ENCODE measurements at places on chromosomes 3 and 15.

GRCh38 chr3:45258317-45258716, 32.2 kb upstream of the TMEM158 start:
- no peak for DNase-seq

GRCh38 chr3:161314836-161315395, 56.4 kb downstream of the SPTSSB start:
- DNase-seq = no peak

GRCh38 chr15:65085207-65085753, 8.7 kb downstream of the KBTBD13 start:
- no peak for DNase-seq

DNA sequence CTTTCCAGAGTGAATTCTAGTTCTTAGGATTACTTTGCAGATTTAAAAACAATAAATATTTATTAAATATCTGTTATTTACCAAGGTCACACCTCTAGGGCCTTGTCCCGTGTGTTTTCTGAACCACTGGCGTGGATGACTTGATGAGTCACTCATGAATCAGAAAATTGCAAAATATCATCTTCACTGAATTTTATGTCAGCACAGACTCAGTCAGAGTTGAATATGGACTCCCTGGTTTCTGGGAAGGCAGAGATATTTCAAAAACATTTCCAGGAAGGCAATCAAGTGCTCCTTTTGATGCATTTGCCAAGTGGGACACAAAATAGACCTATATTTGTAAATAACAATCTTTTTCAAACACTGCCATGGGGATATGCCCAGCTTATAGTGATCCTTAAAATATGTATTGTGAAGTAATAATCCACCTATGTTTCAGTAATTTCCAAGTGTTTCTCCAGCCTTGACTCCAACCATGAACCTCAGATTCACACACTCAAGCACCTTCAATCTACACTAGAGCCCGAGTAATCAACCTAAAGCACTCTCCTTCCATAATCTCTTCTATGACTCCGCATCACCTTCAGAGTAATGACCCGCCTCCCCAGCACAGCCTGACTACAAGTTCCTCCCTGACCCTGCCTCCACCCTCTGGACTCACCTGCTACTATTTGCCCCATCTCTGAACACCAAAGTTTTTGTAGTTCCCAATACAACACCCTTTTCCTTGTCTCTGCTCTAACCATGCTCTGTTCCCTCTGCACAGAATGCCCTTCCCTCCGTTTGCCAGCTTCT, 24.3 kb downstream of the DPH3 start:
- no peak for DNase-seq

DNA sequence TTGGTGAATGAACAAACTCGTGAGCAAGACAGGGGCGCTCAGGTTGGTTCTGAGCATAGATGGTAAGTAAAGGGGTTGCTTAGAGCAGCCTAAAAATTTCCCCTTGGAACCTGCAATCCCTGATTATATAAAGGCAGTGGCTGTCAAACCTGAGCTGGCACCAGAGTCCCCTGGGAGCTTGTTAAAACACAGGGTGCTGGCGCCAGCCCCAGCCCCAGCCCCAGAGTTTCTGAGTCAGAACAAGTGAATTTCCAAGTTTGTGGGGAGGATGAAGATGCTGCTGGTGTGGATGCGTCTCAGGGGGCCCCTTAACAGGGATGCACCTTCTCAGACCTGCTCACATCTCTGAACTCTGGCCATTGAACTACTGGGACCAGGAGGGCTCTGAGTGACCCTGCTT, 48.2 kb downstream of the FEM1B start:
- no peak for DNase-seq

DNA sequence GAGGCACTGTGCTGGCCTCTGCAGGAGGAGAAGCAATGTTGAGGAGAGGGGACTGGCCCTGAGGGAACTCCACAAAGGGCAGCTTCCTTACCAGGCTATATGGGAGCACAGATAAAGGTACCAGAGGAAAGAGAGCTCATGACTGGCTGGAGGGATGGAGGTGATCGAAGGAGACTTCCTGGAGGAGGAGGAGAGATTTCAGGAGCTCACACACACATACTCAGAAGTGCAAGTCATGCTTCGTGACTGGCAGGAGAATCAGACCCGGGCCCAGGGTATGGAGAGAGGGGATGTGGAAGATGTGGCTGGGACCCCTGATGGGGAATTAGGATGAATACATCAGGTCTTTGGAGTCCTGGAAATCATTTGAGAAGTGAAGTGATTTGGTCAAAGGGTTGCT, 85.4 kb downstream of the ABHD5 start:
- DNase-seq = no peak

DNA sequence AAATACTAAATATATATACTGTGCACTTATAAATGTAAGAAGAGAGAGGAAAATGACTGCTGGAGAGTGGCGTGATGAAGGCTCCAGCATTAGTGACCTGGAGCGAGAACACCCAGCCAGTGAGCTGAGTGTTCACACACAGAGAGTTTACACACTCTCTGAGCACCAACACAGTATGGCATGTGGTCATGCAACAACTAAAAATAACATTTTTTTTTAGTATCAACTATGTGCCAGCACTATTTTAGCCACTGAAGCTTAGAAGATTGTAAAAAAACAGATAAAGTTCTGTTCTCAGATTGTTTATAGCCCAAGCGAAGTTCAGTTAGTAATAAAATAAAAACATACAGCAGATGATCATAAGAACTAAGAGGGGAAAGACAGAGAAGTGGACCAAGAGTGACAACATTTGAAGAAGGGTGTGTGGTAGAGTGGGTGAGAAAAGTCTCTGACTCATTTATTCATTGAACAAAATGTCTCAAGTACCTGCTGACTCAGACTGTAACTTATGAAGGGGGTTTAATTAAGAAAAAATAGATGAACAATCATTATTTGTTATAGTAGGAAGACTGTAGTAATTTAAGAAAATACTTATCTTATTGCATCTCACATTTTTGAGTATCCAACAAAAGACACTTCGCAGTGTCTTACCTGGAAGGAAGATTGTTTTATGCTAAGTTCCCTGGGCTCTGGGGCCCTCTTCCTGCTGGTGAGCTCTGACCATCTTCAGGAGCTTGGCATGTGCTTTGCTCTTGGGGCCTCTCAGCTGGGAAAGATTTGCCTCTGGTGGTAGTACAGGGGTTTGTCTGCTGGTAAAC, 43.8 kb downstream of the GAP43 start:
- no peak for DNase-seq

- no peak for DNase-seq
Observed at GRCh38 chr15:97903971-97904572, 56.4 kb upstream of the ARRDC4 start.

DNA sequence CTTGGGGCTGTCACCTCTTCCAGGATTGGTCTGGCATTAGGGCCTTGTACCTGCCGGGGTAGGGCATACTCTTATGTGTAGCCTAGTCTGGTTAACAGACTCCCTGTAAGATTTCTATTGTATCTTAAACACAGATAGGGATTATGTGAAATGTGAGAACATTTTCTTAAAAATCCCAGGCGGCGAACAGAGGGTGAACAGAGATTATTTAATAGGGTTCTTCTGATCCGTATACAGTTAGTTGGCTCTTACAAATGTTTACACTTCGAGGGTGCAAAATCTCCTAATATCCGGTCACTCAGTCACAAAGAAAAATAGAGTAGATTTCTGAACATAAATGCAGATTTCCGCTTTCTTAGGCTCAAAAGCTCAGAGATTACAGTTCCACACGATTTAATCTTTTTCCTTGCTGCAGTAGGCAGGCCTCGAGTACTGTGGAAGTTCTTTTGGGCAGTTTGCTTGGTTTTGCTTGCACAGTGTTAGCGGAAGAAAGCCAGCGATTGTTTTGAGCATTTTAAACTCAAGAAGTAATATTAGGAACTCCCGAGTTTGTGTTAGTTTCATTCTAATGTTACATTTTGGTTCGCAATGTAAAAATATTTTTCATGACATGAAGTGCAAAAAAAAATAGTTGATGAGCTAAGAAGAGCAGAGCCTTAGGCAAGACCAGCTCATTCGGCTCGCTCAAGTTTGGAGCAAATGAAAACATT, 993 bp downstream of the PLCL2 start:
- no peak for DNase-seq

DNA sequence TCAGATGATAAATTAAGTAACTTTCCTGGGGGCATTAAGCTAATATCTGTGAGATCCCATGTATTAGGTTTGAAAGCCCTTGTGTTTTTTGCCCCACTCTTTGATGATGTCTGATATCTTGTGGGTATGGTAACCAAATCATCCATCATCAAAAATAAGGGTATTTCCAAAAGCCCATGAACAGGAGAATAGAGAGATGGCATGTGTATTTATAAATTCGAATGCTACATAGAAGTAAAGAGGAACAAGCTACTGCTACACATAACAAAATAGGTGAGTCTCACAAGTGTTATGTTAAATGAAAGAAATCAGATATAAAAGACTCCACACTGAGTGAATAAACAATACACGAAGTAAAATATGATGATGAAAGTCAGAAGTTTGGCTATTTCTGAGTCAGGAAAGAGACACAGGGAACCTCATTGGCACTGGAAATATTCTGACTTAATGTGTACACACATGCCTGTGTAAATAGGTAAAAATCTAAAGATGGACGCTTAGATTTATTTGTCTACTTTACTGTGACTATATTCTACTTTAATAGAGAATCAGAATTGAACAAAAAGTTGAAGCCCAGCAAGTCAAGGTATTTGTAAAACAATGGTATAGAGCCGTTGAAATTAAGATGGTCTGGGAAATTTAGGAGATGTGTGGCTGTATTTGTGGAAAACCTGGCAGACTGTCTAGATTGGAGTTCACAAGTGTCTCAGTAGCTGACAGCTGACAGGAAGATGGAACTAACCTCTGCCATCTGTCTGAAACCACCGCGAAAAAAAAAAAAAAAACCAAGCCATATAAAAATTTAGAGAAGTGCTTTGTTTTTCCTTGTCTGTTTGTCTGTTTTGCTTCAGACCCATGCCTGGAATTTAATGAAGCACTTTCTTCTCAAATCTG, 111.0 kb upstream of the TGFBR2 start:
- no peak for DNase-seq

GRCh38 chr3:123841476-123842238, 42.5 kb downstream of the MYLK start:
- no peak for DNase-seq

- DNase-seq = no peak
Observed at GRCh38 chr3:15794303-15794771, 3.4 kb downstream of the ANKRD28 start.

- no peak for DNase-seq
Observed at GRCh38 chr15:78915341-78916087, 29.3 kb downstream of the CTSH start.

GRCh38 chr3:112561484-112561733, 353 bp downstream of the ATG3 start:
- no peak for DNase-seq

DNA sequence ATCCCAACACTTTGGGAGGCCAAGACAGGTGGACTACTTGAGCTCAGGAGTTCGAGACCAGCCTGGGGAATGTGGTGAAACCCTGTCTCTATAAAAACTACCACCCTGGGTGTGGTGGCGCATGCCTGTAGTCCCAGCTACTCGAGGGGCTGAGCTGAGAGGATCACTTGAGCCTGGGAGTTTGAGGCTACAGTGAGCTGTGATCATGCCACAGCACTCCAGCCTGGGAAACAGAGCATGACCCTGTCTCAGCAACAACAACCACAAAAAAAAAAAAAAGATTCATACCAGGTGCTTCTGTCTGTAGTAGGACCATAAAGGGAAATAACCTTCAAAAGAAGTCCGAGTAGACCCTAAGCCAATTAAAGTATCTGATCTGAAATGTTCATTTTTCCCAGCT, 94.5 kb downstream of the SERPINI1 start:
- no peak for DNase-seq

GRCh38 chr3:170247875-170248274, 25.7 kb downstream of the PRKCI start:
- no peak for DNase-seq

DNA sequence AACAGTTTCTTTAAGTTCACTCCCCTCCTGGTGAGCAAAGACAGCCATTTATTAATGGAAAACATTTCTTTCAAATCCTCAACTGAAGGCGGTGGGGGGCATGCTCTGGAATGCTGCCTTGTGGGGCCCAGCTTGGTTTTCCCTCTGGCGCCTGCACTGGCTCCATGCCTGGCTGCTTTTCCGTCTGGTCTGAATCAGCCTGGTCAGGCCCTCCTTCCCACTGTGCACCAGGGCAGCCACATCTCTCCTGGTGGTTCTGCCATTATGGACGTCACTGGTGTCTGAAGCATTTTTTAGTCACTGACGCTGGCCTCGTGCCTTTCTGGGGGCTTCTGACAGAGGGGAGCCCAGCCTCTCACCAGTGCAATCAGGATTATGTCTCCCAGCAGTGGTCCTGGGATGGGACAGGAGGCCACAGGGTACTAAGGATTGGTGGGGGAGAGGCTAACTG, 57.6 kb upstream of the APEH start:
- DNase-seq = no peak

DNA sequence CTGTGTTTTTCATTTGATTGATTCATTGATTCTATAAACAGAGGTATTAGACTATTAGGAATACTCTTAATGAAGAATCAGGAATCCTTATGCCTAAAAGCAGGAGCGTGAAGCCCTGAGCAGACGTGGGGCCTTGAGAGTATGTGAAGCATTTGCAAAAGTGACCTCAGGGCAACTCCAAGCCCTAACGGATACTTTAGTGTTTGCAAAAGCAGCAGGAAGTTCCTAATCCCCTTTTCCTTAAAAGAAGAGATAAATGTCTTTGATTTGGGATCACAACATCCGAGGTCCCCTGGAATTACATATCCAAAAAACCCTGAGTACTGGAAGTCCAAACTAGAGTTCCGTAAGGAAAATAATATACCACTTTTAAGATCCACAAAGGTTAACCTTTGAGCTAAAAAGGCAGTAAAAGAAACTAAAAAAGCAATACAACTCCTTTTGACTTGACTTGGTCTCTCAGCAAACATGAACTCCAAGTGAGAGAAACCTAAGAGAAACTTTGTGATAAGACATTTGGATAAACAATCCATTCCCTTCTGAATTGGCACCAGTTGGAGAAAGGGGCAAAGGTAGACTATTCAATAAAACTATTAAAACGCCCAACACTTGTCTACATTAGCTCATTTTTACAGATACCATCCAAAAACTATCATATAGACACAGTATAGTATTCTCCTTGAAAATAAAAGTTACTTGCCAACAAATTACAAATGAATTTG, 27.4 kb downstream of the PRTG start:
- no peak for DNase-seq

DNA sequence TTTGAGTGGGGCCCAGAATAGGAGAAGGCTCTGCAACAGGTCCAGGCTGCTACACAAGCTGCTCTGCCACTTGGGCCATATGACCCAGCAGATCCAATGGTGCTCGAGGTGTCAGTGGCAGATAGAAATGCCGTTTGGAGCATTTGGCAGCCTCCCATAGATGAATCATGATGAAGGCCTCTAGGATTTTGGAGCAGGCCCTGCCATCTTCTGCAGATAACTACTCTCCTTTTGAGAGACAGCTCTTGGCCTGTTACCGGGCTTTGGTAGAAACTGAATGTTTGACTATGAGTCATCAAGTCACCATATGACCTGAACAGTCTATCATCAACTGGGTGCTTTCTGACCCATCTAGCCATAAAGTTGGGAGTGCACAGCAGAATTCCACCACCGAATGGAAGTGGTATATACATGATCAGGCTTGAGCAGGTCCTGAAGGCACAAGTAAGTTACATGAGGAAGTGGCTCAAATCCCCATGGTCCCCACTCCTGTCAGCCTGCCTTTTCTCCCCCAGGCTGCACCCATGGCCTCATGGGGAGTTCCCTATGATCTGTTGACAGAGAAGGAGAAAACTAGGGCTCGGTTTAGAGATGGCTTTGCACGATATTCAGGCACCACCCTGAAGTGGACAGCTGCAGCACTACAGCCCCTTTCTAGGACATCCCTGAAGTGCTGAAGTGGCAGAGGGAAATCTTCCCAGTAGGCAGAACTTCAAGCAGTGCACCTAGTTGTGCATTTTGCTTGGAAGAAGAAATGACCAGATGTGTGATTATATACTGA, 971.4 kb downstream of the MCTP2 start:
- DNase-seq = no peak
